ENCODE measurements at places on chromosomes 7 and 10.

DNA sequence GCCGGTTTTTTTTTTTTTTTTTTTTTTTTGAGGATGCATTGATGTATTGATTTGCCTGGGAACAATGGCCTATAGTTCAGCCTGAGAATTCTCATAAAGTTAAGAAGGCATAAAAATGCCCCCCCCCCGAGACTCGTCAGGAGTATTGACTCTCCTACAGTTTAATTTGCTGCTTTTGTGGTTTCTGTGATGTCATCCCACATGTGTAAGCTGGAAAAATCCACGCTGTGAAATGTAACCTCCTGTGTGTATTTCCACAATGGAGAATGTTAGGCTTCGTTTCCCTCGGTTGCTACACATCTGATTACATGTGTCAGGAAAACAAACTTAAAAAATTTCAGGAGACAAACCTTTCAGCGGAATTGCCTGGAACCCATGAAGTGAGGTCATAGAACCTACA is 117.9 kb downstream of the FANK1 start:
- DNase-seq: peak; percentile 23

GRCh38 chr10:7572391-7572790 is 94.4 kb downstream of the ITIH5 start:
- DNase-seq: peak; percentile 46

DNA sequence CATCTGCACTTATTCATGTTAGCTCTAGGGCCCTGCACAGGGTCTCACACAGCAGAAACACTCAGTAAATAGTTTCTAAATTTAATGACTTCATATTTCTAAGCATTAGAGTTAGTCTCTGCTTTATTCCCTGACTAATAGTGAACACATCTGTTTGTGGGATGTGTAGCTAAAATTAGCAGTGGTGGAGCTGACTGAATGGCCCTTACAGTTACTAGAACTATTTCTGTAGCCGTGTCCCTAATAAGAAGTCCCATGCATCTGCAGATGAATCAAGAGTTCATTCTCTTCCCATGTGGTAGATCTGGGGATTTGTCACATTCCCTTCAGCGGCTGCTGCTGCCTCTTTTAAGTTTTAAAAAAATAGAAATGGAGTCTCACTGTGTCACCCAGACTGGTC is 11.7 kb downstream of the MAP3K8 start:
- DNase-seq: no peak

- no peak for DNase-seq
These were observed 122.5 kb downstream of the OAT start for GRCh38 chr10:124296121-124296812.

Measured in fibroblast of pulmonary artery (primary cell).